Endodermal cell (in vitro differentiated cells): ENCODE measurements at places on chromosomes 5 and 9.

- no peak for DNase-seq
Observed at GRCh38 chr9:27151693-27152404, 42.8 kb downstream of the TEK start.

DNA sequence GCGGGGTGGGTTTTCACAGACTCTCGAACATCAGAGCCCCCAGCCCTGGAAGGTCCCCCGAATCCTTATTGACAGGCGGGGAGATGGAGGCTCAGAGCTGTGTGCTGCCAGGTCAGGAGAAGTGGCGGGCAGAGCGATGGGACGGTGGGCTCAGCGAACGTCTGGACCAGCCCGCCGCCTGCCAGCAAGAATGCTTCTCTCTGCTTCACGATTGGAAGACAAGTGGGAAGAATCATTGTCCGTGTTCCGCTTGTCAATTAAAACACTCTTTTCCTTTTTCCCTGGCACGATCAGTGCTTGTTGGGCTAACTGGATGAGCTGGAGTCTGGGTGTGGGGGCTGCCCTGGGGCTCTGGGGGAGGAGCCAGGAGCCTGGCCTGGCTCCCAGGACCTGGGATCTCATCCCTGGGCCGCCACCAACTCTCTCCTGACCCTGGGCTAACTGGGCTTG lies 1.6 kb downstream of the COL5A1 start:
- DNase-seq = no peak

- DNase-seq = no peak
Observed at GRCh38 chr9:124683043-124683442, 88.1 kb downstream of the NR6A1 start.

DNA sequence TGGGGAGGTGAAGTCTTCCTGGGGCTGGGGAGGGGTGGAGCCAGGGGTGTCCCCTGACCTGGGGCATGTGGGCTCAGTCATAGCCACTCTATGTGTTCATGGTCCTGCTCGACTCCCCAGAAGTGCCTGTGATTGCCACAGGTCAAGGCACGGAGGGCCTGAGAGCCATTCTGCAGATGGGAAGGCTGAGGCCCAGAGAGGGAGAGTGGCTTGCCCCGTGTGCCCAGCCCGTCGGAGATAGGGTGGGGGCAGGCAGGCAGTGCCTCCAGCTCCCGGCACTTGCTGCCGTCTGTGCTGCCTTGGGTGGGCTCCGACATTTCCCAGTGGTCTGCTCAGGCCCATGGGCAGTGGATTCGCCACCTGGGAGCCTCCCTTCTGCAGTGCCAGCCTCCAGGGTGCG lies 74.0 kb downstream of the RXRA start:
- no peak for DNase-seq

DNA sequence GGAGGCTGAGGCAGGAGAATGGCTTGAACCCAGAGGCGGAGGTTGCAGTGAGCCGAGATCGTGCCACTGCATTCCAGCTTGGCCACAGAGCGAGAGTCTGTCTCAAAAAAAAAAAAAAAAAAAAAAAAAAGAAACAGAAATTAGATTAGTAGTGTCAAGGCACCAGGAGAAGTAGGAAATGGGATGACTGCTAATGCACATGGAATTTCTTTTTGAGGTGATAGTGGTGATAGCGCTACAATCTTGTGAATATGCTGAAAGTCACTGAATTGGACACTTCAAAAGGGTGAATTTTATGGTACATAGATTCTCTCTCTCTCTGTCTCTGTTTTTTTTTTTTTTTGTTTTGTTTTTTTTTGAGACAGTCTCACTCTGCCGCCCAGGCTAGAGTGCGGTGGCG lies 42.1 kb upstream of the SUB1 start:
- no peak for DNase-seq
